H9 (cell line): ENCODE measurements at places on chromosomes 5 and 9. TPM values are rescaled to one million over a fixed set of nuclear protein-coding genes. Genes with fewer than 3 reads are reported as not detected.

DNA sequence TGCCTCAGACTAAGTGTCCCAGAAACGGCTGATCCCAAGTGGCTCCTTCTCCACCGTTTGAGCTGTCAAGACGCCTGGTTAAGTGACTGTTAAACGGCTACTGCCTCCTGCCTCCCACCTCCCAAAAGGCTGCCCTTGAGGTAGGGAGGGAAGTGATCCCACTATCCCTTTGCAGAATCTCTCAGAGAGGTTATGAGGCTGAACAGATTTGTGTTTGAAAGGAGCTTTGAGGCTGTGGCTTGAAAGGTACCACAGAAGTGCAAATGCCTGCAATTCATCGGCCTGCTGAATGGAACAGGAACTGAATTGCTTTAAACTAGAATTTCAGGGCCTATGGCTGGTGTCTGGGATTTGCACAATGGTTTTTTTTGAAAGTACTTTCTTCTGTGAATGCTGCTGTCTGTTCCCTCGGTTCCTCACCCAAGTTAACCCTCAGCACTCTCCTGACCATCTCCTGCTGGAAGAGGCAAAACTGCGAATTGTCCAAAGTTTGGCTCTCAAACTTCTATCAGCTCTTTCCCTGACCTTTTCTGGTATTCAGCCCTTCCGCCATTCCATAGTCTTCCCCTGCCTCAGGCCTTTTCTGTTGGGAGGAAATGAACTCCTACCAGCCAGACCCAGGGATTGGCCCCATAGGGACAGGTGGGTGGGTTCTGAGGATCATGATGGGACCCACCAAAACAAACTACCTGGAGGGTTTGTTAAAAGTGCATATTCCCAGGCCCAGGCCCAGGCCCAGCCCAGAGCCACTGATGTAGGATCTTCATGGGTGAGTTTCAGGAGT, 453.3 kb downstream of the KDM4C start:
- peaks cover 2% of the 10 kb centered on the region; the same call in 1 of the 2 replicates for H3K4me1 ChIP-seq
- no peaks in the 10 kb centered on the region for H3K36me3 ChIP-seq
- H3K4me3 ChIP-seq, result no peak overlapping the region
- H3K27me3 ChIP-seq, result peaks cover 10% of the 10 kb centered on the region; the same call in 1 of the 2 replicates
- DNase-seq, result peak; percentile 61
- no peak overlapping the region for H3K27ac ChIP-seq

DNA sequence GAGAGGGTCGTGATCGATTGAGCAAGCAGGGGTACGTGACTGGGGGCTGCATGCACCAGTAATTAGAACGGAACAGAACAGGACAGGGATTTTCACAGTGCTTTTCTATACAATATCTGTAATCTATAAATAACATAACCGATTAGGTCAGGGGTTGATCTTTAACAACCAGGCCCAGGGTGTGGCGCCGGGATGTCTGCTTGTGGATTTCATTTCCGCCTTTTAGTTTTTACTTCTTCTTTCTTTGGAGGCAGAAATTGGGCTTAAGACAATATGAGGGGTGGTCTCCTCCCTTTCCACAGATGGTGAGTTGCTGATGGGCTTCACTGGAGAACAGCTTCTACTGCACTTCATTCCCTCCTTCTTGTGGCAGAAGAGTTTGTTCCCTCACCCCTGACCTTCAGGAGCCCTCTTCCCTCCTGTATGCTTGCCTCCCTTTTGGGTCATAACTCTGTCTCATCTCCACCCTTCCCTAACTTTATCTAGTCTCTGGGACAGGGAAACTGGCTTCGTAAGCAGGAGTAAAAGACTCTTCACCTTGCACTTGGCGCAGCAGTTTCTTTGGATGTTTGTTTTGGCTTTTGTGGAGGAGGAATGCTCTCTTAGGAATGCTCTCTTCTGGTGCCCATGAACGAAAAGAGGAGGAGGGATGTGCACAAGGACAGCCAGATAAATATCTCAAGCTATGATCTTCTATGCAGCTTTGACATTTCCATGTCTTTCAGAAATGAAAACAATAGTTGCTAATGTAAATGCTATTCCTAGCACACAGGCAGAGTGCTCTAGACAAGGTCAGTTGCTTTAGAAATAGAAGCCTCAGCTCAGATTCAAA, 139.8 kb upstream of the RPS23 start:
- DNase-seq, result no peak
- H3K4me3 ChIP-seq, result no peak overlapping the region
- H3K36me3 ChIP-seq, result no peaks in the 10 kb centered on the region
- H3K4me1 ChIP-seq, result no peaks in the 10 kb centered on the region; the same call in 1 of the 2 replicates
- no peaks in the 10 kb centered on the region for H3K27me3 ChIP-seq

Gene FOXI1
- not detected in 2 replicates for total RNA-seq

Gene PCDHGA1
- total RNA-seq, result 0.63 and 0.72 TPM in 2 replicates

DNA sequence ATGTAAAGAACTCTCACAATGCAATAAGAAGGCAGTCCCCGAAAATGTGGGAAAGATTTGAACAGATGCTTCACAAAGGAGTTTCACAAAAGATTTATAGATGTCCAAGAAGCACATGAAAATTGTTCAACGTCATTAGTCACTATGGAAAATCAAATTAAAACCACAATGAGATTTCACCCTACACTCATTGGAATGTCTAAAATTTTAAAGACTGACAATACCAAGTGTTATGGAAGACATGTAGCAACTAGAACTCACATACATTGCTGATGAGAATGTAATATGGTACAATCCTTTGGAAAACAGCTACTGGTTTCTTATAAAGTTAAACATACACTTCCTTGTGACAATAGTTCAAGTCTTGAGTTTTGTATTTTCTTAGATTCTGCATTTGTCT, 11.0 kb upstream of the RECK start:
- no peak overlapping the region for H3K27ac ChIP-seq
- H3K4me3 ChIP-seq, result no peak overlapping the region
- no peak for DNase-seq

DNA sequence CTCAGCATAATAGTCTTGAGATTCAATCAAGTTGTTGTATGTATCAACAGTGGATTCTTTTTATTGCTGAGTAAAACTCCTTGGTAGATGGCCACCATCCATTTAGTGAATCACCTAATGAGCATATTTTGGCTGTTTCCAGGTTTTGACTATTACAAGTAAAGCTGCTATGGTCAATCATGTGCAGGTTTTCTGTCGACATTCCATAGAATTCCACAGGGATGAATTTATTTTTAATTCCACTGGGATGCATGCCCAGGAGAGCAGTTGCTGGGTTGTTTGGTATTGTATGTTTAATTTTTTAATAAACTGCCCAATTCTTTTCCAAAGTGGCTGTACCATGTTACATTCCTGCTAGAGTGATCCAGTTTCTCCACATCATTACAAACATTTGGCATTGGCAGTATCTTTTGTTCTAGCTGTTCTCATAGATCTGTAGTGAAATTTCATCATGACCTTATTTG, 10.5 kb upstream of the S1PR3 start:
- peaks cover 6% of the 10 kb centered on the region for H3K36me3 ChIP-seq
- no peaks in the 10 kb centered on the region for H3K27me3 ChIP-seq
- H3K4me1 ChIP-seq, result no peaks in the 10 kb centered on the region
- H3K4me3 ChIP-seq, result no peak overlapping the region
- no peak for DNase-seq

Gene RGS7BP
- total RNA-seq, result 0.31 and 0.33 TPM in 2 replicates

Gene TEK
- 1.6 and 1.8 TPM in 2 replicates for total RNA-seq

DNA sequence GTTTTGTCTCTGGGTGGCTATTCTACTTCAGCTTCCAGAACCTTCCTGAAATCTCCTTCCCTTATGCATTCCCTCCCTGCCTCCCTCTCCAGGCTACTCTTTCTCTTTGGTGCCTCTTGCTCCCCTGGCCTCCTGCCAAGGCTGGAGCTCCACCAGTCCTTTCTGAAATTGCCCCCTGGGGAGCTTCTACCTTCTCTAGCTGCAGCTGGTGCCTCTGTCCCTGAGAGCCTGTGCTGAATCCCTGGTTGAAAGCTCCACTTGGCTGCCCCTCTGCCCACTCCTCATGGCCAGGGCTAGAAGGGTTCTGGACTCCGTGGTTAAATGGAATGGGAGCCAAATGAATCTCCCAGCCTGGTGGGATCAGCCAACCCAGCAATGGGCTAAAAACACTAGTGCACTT, 80.1 kb downstream of the COL15A1 start:
- H3K4me1 ChIP-seq, result no peaks in the 10 kb centered on the region
- DNase-seq, result no peak
- H3K4me3 ChIP-seq, result no peak overlapping the region
- H3K36me3 ChIP-seq, result no peaks in the 10 kb centered on the region; the same call in 1 of the 3 replicates
- no peak overlapping the region for H3K27ac ChIP-seq

DNA sequence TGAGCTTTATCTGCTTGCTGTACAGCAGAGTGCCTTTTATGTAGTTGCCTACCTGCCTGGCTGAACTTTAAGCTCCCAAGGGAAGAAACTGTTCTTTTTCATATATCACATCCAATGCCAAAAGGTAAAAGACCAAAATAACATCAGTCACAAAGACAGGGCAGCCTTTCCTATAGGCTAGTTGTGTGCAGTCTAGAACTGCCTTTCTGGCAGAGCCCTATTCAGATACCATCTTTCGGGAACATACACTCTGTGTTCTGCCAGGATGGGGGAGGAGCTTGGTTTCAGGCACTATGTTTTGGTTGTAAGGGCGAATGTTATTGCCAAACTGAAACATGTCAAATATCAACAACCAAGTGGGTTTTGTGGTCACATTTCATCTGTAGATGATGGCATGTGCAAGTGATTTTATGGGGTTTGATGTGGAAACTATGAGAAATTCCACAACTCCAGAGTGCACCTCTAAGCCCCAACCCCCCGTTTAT, 314.5 kb downstream of the ADGRV1 start:
- no peaks in the 10 kb centered on the region; the same call in 2 of the 3 replicates for H3K36me3 ChIP-seq
- H3K27me3 ChIP-seq, result no peaks in the 10 kb centered on the region
- no peak for DNase-seq

Gene IFNB1
- not detected in 2 replicates for total RNA-seq

DNA sequence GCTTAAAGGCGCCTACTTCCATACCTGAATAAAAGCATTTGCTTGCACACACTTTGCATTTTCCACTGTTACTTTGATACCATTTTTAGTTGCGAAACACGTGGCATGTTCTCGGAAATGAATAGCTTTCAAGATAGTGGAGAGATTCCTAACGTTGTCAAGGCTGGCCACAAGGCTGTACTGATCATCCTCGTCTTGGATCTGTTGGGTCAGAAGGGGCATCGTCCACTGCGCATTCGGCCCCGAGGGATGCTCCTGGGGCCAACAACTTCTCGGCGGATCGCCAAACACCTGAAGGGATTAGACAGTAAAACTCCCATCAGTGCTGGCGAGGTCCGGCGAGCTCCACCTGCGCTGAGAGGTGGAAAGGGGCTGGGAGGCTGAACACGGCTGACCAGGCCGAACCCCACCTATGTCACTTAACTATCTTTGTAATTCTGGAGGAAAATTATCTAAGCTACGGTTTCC, 599 bp downstream of the RAD1 start:
- H3K4me1 ChIP-seq, result no peaks in the 10 kb centered on the region
- H3K4me3 ChIP-seq, result no peak overlapping the region
- H3K27ac ChIP-seq, result peak overlapping the region; percentile 2
- H3K27me3 ChIP-seq, result no peaks in the 10 kb centered on the region

- no peaks in the 10 kb centered on the region for H3K36me3 ChIP-seq
- H3K4me1 ChIP-seq, result no peaks in the 10 kb centered on the region
- H3K27ac ChIP-seq, result no peak overlapping the region
- H3K4me3 ChIP-seq, result no peak overlapping the region
- DNase-seq, result peak; percentile 63
Measured at GRCh38 chr9:114434878-114435311, 47.1 kb upstream of the AKNA start.

- DNase-seq, result no peak
- H3K27me3 ChIP-seq, result no peaks in the 10 kb centered on the region
- no peaks in the 10 kb centered on the region for H3K36me3 ChIP-seq
- no peak overlapping the region for H3K27ac ChIP-seq
- H3K4me3 ChIP-seq, result no peak overlapping the region
Measured at GRCh38 chr5:144329681-144330080, 159.0 kb downstream of the KCTD16 start.

GRCh38 chr9:130997925-130998596, 10.9 kb upstream of the LAMC3 start:
- H3K4me3 ChIP-seq, result no peak overlapping the region
- H3K4me1 ChIP-seq, result no peaks in the 10 kb centered on the region
- no peak overlapping the region for H3K27ac ChIP-seq
- peak; percentile 92 for DNase-seq
- H3K36me3 ChIP-seq, result no peaks in the 10 kb centered on the region
- H3K27me3 ChIP-seq, result no peaks in the 10 kb centered on the region; the same call in 1 of the 2 replicates

- no peaks in the 10 kb centered on the region for H3K36me3 ChIP-seq
- H3K4me1 ChIP-seq, result peaks cover 5% of the 10 kb centered on the region; the same call in 1 of the 2 replicates
- no peak for DNase-seq
- H3K27ac ChIP-seq, result no peak overlapping the region
- no peaks in the 10 kb centered on the region for H3K27me3 ChIP-seq
Measured at GRCh38 chr5:122390694-122391093, 78.7 kb downstream of the SNCAIP start.

Gene TAL2
- 0.50 and 1.1 TPM in 2 replicates for total RNA-seq

GRCh38 chr5:107376546-107377276, 294.0 kb downstream of the EFNA5 start:
- DNase-seq, result no peak
- H3K27ac ChIP-seq, result no peak overlapping the region
- no peak overlapping the region for H3K4me3 ChIP-seq
- H3K27me3 ChIP-seq, result no peaks in the 10 kb centered on the region
- H3K36me3 ChIP-seq, result peaks cover 4% of the 10 kb centered on the region; the same call in 1 of the 2 replicates
- no peaks in the 10 kb centered on the region for H3K4me1 ChIP-seq

Gene FGD3
- total RNA-seq, result 1.7 and 1.8 TPM in 2 replicates

Gene CNTFR
- total RNA-seq, result 0.55 and 1.3 TPM in 2 replicates

Gene SPINK13
- total RNA-seq, result not detected in 2 replicates

- no peak overlapping the region for H3K27ac ChIP-seq
- no peaks in the 10 kb centered on the region for H3K27me3 ChIP-seq
- peaks cover 12% of the 10 kb centered on the region for H3K36me3 ChIP-seq
- no peak overlapping the region for H3K4me3 ChIP-seq
- H3K4me1 ChIP-seq, result no peaks in the 10 kb centered on the region
- no peak for DNase-seq
Measured at GRCh38 chr5:33883482-33883881, 8.3 kb downstream of the ADAMTS12 start.

Gene PALM2AKAP2
- total RNA-seq, result 3.6 and 4.0 TPM in 2 replicates

DNA sequence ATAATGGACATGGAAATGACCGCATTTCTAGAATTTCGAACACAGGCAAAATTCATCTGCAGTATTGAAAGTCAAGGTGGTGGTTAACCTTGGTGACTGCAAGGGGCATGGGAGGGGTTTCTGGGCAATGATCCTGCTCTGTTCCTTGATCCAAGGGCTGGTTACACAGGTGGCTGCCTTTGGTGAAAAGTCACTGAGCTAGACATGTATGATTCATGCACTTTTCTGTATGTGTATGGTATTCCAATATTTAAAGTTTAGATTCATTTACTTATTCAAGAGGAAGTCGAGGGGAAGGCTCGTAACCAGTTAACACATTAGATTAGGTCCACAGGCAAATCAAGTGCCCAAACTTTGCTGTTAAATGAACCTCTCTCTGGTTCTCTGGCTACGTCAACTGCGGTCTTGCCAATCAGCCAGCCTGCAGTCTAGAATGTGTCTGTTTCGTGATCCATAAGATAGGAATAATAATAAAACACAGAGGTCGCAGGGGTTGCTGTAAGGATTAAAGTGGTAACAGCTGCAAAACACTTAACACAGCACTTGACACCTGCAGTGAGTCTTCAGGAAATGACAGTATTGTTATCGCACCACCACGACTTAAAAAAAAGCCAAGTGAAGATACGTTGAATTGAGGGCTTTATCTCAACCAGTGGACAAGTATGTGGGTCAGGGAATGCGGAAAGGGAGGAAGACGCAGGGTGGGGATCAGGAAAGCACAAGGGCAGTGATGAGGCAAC, 92.5 kb downstream of the TLE1 start:
- no peak for DNase-seq
- H3K27ac ChIP-seq, result peak overlapping the region; percentile 67
- H3K36me3 ChIP-seq, result peaks cover 40% of the 10 kb centered on the region
- H3K27me3 ChIP-seq, result no peaks in the 10 kb centered on the region
- H3K4me3 ChIP-seq, result no peak overlapping the region
- peaks cover 35% of the 10 kb centered on the region for H3K4me1 ChIP-seq
